CD4-positive, alpha-beta T cell treated with Interleukin-21 for 1 hour (primary cell): ENCODE measurements at places on chromosomes 6 and 20.

DNA sequence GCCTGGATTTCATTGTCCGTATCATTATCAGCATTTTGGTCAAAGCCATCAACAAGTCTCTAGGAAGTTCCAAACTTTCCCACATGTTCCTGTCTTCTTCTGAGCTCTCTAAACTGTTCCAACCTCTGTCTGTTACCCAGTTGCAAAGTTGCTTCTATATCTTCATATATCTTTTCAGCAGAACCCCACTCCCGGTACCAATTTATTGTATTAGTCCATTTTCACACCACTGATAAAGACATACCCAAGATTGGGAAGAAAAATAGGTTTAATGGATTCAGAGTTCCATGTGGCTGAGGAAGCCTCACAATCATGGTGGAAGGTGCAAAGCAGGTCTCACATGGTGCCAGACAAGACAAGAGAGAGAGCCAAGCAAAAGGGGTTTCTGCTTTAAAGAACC, 293.2 kb downstream of the EPM2A start:
- DNase-seq: no peak

- no peak for DNase-seq
These were observed 15.7 kb downstream of the ATP9A start for GRCh38 chr20:51752343-51752951.

GRCh38 chr6:51049288-51049982, 230.8 kb downstream of the TFAP2B start:
- no peak for DNase-seq

DNA sequence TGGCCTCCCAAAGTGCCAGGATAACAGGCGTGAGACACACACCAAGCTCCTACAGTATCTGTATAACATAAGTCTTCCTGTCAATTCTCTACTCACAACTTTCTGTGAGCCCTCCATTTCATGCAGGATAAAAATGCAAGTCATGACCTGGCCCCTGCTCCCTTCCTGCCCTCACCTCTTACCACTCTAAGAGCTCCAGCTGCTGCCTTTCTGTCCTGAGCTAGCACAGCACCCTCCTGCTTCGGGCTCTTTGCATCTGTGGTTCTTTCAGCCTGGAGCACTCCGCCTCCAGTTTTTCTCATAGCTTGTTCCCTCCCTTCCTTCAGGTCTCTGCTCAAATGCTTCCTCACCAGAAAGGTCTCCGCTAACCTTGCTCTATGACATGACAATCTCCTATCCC, 23.7 kb upstream of the TRPC4AP start:
- DNase-seq: no peak

DNA sequence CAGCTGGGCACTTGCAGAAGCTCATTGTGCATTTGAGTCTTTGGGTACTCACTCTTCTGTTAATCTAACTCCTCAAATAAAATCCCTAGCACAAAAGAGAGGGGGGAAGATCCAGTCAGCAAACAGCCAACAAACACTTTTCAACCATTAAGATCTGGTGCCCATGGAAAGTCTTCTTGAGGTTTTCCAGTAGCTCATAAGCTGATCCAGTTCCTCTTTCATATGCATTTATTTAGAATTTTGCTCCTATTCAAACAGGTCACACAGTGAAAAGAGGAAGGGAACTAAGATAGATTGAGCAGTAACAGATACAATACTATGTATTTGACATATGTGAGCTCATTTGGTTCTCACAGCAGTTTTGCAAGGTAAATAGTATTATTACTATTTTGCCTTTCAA, 38.6 kb downstream of the HLA-DPB1 start:
- DNase-seq: no peak

GRCh38 chr6:106546691-106547414, 82.4 kb downstream of the RTN4IP1 start:
- no peak for DNase-seq

DNA sequence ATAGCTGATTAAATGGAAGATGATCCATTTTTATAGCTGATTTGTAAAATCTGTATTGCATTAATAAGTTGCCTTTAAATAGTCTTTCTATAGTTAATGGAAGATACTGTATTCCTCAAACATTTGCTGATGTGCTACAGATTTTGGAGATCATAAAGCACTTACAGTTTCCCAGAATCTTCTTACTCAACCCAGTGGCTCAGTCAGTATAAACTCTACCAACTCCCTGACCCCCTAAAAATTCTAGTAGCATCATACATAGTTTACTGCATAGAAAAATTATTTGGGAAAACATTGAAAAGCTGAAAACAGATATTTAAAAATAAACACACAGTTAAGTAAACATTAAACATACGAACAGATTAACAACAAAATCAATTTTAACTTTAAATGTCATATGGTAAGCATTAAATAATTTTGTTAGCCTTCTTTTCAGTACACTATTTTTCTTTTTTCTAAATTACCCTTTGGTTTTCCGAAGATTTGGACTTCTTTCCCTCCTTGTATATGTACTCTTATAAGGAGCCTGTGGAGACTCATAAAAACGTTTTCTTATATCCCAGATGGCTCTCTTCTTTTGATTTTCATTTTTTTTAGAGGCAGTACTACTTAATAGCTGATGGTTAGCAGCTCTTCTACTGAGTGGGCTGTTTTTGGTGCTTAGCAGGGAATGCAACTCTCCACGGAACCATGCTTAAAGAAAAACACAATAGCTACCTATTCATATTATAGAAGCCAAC, 62.7 kb upstream of the BMP5 start:
- no peak for DNase-seq

GRCh38 chr6:39342692-39343395, 20.3 kb upstream of the KCNK16 start:
- DNase-seq: no peak

DNA sequence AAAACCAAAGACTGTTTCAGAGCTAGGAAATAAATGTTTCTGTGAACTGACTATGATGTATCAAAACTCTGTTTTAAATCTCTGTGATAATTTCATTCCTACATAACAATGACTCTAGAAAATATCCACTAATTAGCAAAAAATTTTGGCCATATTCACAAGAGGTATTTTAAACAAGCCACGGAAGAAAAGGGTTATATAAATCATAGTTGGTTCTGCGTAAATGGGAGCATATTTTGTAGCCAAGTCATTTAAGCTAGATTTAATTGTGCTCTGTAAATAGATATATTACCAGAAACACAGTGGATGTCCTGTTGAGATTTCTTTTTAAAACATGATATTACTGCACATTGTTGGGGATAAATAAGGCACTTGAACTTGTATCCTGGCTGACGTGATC, 416.5 kb upstream of the PLCB4 start:
- no peak for DNase-seq

DNA sequence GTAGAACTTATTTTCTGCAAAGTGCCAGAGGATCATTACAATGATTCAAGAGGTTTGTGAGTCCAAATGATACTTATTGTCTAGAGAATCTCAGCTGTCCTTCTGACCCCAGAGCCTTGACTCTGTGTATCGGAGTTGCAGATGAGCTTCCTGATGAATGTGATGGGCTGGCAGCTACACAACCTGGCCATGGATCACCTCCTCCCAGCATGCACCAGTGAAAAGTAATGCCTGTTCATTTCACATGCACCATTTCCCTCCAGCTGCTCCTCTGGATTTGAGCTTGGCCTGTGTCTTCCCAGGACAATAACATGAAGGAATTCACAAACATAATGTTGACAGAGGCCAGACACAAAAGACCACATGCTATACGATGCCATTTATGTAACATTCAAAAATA, 30.0 kb downstream of the SNHG17 start:
- no peak for DNase-seq

- DNase-seq: no peak
These were observed 56.9 kb upstream of the CTNNBL1 start for GRCh38 chr20:37636977-37637376.

DNA sequence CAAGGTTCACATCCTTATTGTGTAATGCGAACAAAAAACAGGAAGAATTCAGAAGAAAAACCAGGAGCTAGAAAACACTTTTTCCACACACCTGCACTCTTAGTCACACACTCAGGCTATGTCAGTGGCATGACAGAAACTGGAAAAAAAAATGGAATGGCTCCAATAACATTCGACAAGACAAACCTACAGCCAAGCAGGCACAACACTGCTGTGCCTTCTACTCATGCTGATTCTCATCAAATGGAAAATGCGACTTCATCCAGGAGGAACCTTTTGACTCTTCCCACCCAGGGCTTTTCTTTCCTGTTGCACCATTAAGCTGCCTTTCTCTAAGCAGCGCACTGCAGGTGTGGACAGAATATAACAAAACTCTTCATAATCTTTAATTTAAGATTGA, 163.2 kb upstream of the BTBD3 start:
- DNase-seq: no peak

GRCh38 chr20:51750770-51751388, 17.3 kb downstream of the ATP9A start:
- no peak for DNase-seq

GRCh38 chr6:167734662-167735083, 92.0 kb upstream of the AFDN start:
- DNase-seq: no peak

DNA sequence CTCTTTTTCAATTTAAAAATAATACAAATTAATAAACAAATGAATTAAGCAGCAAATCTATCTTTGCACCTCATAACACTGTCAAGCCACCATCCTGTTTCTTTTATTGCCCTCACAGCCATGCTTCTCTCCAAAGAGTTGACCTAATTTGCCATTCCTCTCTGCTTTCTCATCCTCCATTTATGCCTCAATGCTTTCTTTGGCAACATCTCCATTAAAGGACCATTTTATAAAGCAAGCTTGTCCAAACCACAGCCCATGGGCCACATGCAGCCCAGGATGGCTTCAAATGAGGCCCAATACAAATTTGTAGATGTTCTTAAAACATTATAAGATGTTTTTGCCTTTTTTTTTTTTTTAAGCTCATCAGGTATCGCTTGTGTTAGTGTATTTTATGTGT, 26.4 kb upstream of the MEI4 start:
- DNase-seq: no peak
